Stimulated activated CD8-positive, alpha-beta memory T cell treated with anti-CD3 and anti-CD28 coated beads, Interleukin-15, amount 100 ng/mL, for 4 hours (primary cell): ENCODE measurements at places on chromosomes 5 and 9.

DNA sequence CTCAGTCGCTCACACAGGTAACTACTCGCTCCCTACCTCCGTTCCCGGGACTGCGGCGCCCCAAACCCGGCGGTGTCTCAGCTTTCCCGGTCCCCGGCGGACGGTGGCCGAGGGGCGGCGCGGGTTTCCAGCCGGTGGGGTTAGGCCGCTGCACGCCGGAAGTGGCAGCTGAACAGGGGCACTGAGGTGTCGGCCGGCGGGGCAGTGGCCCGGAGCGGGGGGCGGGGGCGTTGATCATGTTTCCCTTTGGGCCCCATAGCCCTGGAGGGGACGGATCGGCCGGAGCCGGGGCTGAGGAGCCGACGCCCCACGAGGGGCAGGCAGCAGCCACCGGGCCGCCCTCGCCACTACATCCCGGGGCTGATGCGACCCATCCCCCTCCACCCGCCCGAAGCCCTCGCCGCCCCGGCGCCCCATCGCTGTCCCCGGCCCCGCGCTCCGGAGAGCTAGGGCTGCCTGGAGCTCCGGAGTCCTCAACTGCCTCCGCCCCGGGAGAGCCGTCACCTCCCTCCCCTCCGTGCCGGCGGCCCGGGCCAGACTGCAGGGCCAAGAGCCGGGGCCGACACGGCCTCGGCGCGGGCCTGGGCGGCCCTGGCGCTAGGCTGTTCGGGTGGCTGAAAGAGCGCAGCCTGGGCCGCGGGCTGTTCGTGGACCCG lies at the start of gene DCAF10:
Gene DCAF10 (plus strand): TSS at position 167 of the 656 bp plus-strand sequence. CDS start 70 bp downstream, at position 237.
- peak; percentile 72 for DNase-seq

DNA sequence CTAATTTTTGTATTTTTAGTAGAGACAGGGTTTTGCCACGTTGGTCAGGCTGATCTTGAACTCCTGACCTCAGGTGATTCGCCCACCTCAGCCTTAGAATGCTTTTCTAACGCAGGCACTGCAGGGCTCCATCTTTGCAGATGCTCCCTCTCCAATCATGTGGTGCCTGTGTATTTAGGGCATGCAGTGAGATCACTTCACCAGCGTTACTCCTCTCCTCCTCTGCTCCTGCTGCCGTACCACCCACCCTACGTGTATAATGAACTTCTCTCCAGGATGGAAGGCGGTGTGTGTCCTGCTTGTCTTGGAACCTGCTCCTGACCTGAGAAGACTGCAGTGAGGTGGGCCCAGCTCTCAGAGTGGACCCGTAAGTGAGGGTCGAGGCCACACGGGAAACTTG lies 13.6 kb upstream of the CFAP157 start:
- DNase-seq = no peak

- DNase-seq = no peak
Measured at GRCh38 chr9:14994738-14995137, 84.5 kb upstream of the FREM1 start.

GRCh38 chr5:173643964-173644363 lies 27.5 kb upstream of the BOD1 start:
- DNase-seq = no peak

DNA sequence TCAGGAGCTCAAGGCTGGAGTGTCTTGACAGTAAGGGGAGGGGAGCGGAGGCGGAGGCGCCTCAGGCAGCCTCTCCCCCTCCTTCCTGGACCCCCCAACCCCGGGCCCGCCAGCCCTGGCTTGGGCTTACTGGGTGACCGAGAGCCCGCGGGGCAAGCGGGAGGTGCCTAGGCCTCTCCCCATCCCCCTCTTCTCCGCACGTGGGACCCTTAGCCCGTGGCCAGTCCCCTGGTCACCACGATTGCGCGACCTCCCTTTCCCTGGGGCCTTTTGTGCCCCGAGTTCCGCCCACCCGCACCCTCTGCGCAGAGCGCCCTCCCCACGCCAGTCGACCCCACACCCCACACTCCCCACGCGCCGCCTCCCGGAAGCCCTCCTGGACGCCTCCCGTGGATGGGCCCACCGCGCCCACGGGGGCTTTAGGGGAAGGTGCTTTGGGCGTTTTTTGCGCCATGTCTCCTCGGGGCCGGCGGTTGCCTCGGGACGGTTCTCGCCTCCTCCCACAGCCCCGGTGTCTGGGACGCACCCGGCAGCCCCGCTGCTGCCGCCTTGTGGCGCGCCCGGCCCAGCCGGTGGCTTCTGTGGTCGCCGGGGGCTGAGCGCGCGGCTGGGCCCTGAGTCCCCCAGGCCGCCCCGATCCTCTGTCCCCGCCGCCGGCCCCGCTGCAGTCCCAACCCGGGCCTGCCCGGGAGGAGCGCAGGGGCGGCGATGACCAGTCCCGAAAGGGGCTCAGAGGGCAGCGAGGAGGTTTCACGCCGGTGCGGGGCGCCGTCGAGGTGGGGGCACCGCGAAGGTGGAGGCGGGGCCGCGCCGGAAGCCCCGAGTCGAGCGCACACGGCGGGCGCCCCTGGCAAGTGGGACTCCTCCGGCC lies 3.2 kb downstream of the TOR4A start:
- DNase-seq = no peak

DNA sequence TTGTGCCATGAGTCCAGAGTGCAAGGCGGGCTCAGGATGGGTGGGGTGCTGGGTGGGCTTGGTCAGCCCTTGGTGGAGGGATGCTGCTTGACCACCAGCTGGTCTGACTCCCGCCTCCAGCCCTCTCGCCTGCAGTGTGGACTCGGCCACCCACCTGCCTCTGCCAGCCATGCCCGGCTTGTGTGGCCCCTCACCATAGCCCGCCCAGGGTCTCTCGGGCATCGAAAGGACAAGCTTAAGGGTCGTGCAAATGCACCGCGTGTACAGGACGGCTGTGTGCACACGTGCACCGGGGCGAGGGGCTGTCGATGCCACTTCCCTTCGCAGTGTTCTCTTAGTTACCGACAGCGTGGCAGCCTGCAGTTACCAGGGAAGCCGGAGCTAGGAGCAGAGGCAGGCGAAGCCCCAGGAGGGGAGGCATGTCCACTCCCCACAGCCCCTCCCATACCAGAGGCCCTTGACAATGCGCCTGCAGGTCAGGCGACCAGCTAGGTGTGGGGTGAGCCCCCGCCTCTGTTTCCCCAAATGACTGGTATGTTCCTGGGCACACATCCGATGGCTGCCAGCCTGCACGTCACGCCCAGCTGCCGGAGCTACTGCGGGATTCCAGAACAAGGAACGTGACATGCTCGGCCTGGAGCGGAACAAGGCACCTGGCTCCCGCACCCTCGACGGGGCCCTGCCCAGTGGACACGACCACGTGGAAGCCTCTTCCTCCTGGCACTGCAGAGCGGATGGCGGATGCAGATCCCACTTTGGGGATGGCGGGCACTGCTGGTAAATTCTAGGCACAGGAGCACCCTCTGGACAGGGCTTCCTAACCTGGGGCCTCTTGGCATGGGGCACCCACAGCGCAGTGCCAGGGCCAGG lies 7.8 kb downstream of the LCN9 start:
- DNase-seq = no peak

DNA sequence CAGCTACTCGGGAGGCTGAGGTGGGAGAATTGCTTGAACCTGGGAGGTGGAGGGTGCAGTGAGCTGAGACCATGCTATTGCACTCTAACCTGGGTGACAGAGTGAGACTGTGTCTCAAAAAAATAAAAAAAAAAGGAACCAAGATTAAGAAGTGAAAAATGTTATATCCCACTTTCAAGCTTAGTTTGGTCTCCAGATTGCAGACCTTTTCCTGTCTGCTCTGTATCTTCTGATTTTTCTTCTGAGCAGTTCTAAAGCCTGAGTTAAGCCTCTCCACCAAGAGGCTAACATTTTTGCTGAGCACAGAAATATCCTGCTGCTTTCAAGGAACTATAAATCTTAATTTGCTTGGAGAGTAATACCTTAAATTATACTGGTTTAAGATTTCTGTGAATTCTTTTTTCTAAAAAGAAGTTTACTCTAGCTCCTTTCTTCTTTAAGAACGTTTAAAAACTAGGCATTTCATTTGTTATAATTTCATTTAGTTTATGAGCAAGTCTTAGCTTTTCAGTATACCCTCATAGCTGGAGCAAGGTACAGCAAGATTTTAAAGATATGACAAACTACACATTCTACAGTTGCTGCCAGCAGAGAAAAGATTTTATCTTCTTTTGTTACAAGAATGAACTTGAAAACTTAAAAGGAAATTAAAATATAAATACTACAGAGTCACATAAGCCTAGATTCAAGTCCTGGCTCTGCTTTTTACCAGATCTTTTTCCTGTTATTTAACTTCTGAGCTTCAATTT lies 55.0 kb downstream of the GARNL3 start:
- DNase-seq = no peak

GRCh38 chr9:135156525-135157510 lies 69.3 kb downstream of the OLFM1 start:
- no peak for DNase-seq

GRCh38 chr5:154251529-154251928 lies 61.0 kb downstream of the GALNT10 start:
- no peak for DNase-seq

- no peak for DNase-seq
Measured at GRCh38 chr5:177241768-177242167, 61.8 kb downstream of the RAB24 start.

- no peak for DNase-seq
Measured at GRCh38 chr5:9020996-9021395, 524.9 kb downstream of the SEMA5A start.

DNA sequence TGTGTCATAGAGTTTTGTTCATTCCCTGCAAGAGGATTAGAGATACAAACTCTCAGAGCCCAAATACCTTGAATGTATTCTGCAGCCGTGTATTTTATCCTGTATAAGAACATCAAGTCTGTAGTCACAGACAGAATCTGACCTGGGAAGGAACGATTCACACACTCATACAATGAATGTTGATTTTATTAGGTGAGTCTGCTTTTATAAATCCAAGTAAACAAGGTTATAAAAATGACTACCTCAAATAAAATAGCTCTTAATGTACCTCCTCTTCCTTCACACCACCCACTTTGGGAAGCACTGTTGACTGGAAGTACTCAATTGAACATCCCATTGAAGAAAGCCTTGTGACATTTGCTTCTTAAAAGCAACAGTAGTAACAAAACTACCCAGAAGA lies 11.9 kb downstream of the SLC46A2 start:
- no peak for DNase-seq

DNA sequence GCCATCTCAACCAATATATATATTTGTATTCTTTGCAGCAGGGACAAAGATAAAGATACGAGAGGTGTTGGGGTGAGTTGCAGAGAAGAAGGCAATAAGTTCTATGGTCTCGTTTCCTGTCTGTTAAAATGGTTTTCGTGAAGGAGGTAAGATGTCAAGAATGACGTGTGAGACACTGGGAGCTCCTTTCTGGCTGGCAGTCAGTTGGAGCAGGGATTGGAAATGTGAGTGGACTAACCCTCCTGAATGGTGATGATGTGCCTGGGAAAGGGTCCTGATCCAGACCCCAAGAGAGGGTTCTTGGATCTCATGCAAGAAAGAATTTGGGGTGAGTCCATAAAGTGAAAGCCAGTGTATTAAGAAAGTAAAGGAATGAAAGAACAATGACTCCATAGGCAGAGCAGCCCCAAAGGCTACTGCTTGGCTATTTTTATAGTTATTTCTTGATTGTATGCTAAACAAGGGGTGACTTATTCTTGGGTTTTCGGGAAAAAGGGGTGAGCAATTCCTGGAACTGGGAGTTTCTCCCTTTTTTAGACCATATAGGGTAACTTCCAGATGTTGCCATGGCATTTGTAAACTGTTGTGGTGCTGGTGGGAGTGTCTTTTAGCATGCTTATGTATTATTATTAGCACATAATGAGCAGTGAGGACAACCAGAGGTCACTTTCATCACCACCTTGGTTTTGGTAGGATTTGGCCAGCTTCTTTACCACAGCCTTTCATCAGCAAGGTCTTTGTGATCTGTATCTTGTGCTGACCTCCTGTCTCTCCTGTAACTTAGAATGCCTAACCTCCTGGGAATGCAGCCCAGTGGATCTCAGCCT lies 53.7 kb downstream of the SPATA31C2 start:
- DNase-seq = no peak

- DNase-seq = no peak
Measured at GRCh38 chr5:136249678-136250266, 56.8 kb upstream of the SMIM32 start.

GRCh38 chr5:35408146-35408545 lies 177.9 kb upstream of the PRLR start:
- DNase-seq = no peak

GRCh38 chr5:174188295-174188694 lies 142.8 kb downstream of the NSG2 start:
- DNase-seq = no peak

DNA sequence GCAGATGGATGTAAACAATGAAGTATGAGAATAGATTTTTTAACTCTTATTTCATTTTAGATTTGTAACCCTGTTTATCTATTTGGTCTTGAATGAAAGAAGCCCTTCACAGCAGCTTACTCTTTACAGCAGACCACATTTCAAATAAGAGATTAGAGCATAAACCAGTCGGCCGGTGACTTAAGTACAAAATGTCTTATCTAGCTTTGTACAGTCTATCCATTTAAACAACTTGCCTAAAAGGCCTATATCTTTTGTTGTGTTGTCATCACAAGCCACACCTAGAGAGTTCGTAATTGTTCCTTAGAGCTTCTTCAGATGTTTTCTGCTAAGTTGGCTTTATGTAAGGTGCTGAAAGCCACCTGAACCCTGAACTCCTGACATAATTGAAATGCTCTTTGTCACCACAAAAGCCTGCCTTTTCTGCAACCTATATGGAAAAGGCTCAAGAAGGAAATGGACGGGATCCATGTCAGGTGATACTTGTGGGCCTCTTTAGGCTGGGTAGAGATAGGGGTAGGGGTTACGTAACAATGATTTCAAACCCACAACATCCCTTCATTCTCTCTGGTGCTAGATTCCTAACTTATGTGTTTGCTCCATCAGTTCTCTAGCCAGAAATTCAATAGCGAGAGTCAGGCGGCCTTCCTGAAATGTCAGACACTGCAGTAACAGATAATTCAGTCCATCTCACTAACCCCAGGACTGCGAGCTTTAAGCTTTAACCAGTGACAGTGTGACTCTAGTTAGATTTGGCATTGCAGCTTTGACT lies 162.5 kb downstream of the CD180 start:
- no peak for DNase-seq

GRCh38 chr5:72141440-72142355 lies 34.4 kb downstream of the MAP1B start:
- no peak for DNase-seq

- DNase-seq = no peak
Measured at GRCh38 chr5:128850049-128850448, 115.2 kb upstream of the SLC27A6 start.

GRCh38 chr5:145619806-145620310 lies 215.3 kb downstream of the PRELID2 start:
- no peak for DNase-seq

GRCh38 chr5:137737349-137738131 lies 1.7 kb upstream of the KLHL3 start:
- DNase-seq = no peak

DNA sequence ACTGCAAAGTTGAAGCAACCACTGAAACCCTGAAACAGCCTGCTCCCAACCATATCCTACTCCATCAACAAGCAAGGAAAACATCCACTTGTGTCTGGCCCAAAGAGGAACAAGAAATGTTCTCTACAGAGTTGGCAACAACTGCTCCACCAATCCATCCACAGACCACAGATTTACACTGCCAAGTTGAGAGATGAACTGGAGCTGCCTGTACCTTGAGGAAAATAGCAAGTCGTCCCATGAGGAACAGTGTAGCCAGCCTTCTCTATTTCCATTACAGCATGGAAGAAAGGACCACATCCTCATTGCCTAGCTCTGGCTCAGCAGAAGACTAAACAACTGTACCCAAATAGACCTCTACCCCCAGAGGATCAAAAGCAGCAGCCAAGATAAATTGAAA lies 60.4 kb downstream of the DEPDC1B start:
- DNase-seq = no peak
